CD4-positive, alpha-beta T cell treated with Interferon alpha-2 for 1 hour (primary cell): ENCODE measurements at places on chromosomes 5 and 9.

DNA sequence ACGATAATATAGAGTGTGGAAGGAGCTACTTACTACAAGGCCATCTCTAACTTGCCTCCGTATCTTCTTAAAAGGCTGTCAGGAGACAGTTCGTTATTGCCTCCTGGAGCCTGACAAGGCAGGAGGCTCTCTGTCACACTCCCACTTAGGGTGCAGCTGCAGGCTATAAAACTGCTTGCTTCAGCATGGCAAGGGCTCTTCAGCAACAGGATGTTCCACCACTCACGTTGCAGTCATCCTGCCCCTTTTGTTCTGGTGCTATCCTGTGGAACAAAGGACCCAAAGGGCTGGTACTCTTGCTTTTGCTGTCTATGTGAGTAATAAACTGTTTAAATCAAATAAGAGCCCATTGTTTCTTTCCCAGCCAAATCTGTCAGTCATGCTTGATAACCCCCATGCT lies 508.9 kb downstream of the NTRK2 start:
- DNase-seq = no peak

DNA sequence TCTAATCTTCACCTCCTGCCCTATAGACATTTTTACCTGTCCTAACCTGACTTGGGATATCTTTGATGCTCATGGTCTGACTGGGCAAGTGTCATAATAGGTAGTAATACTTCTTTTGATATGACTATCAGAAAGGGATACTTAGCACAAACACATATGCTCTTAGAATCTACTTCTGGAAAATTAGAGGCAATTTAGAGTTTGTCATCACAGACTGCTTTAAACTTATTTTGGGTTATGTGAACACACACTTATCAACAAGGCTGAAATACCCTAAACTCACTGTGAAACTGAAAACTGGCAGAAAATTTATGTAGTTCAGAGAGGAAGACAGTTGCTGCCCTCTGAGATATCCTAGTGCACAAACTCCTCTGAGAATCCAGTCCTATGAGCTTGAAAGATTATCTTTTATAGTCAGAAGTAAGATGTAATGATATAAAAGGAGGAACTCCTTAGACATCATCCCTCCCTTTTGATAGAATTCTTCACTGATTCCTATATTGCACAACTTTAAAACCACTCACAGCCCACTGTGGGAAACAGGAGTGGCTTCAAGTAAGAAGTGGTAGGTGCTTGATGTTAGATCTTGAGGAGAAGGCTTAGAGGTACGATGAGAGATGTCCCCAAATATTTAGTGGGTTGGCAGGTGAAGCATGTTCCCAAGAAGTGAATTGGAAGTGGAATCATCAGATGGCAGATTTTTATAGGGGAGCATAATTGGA lies 273.3 kb downstream of the MAN2A1 start:
- DNase-seq = no peak

GRCh38 chr5:125451622-125452021 lies 705.2 kb upstream of the ZNF608 start:
- no peak for DNase-seq

DNA sequence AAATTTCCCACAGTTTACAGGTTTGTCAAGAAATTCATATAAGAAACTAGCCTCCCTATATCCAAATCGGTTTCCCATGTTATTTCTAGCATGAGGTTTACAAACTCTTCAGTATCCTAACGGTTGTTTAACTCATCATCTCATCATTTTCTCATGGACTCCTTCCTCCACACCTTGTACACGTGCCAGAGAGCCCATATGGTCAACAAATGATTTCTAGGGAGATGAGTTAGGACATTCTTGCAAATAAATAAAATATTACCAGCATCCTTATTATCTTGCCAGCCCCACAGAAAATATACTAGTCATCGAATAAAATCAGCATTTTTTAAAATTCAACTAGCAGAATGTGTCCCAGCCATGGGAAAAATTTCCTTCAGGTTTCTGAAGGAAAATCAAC lies 285.2 kb downstream of the EBF1 start:
- no peak for DNase-seq

DNA sequence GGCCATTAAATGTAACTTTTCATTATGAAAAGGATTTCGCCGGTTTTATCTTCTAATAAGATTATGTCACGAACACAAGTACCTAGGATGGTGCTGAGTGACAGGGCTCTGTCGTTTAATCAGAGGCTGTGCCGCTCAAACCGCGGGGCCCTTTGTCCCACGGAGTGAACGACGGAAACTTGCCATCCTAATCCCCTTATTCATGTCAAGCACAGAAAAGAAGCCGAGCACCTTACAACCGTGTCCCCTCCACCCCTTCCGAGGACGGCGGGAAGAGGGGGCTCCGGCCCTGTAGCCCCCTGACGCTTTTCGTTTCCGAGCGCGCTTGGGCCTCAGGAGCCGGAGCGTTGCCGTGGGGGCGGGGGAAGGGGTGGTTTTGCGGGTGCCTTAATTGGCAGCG lies 11.2 kb downstream of the LMX1B start:
- no peak for DNase-seq

DNA sequence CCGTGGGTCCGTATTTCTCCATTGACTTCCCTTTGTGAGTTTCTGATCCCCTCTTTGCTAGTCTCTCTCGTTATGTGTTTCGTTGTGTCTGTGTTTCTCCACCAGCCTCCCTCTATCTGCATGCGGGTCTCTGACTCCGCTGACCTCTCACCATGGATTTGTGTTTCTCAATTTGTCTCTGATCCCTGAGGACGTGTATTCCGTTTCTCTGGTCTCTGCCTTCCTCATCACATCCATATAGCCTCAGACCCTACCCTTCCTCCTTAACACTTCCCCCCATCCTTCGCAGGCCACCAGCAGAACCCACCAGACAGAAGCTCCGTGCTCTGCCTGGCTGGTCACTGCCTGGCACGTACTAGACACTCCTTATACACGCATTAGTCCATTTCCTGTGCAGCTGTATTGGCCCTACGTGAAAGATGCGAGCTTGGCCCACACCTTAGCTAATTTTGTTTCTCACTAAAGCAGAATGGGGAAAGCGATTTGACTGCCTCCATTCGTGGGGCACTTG lies 631 bp downstream of the B4GALT7 start:
- no peak for DNase-seq

DNA sequence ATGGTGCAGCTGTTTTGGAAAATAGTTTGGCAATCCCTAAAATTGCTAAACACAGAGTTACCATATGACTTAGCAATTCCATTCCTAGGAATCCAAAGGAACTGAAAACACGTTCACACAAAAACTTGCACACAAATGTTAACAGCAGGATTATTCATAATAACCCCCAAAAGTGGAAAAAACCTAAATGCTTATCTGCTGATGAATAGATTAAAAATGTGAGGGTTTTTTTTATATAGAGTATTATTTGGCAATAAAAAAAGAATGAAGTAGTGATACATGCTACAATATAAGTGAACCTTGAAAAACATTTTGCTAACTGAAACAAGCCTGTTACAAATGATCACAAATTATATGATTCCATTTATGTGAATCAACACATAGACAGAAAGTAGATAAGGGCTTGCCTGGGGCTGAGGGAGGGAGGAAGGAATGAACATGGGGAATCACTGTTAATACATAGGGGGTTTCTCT lies 45.1 kb upstream of the TRIO start:
- DNase-seq = no peak

DNA sequence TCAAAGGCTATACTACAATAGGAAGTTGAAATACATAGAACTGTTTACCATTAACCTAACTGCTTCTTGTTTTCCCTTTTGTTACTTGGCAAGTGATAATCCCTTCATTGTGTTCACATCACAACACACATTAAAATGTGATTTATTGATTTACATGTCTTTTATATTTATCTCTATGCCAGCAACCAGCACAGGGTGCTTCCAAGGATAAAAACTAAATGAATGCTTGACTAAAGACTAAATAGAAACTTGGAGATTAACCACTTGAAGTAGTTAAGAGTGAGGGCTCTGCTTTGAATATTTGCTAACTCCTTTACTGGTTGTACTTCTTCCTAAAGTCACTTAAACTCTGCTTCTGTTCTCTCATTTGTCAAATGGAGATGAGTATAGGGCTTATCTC lies 1730.6 kb downstream of the EFNA5 start:
- DNase-seq = no peak

DNA sequence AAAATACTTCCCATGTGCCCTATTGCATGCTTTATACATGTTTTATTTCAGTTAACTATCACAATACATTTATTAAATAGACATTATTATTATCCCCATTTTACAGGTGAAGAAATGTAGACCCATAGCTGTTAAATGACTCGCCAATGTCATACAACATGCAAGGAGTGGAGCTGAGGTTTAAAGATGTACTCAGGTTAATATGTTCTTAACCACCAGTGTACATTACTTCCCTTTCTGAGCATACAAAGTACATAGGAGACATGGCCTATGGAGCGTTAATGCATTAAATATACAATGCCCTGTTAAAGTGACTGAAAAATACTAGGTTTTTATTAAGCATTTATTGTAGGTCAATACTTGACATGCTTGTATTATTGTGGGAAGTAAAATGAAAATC lies 407.0 kb downstream of the PDE4D start:
- DNase-seq = no peak

- DNase-seq = no peak
Observed at GRCh38 chr9:83220730-83221129, 157.8 kb upstream of the RASEF start.

DNA sequence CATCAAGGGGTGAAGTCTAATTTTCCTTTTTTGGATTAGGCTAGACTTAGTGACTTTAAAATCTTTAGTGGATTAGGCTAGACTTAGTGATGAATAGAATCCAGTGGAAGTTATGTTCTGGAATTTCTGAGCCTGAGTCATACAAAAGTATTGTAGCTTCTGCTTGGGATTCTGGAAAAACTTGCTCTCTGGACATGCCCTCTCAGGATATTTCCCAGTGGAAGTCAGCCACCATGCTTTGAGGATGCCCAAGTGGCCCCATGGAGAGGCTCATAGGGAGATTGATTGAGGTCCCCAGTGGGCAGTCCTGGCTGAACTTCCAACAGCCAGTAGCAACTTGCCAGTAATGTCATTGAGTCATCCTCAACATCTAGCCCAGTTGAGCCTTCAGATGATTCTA lies 112.4 kb upstream of the PRLR start:
- DNase-seq = no peak

- DNase-seq = no peak
Observed at GRCh38 chr5:88824892-88825583, 57.9 kb downstream of the MEF2C start.

GRCh38 chr9:135632841-135633240 lies 6.5 kb downstream of the GLT6D1 start:
- DNase-seq = no peak

- DNase-seq = no peak
Observed at GRCh38 chr9:74120470-74120869, 376.7 kb upstream of the RORB start.

DNA sequence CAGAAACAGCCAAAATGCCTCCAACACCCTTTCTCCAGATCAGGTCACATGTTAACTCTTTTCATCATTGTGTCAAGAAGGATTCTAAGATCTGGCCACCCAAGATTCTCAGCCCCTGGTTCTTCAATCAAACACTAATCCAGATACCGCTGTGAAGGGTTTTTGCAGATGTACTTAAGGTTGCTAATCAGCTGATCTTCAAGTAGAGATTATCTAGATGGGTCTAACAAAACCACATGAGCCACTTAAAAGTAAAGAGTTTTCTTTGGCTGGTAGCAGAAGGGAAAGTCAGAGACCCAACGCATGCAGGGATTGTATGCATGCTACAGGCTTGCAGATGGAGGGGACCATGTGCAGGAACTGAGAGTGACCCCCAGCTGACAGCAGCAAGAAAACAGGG lies 267.9 kb downstream of the CDK5RAP2 start:
- no peak for DNase-seq

GRCh38 chr9:135983208-135984071 lies 22.3 kb upstream of the UBAC1 start:
- no peak for DNase-seq

DNA sequence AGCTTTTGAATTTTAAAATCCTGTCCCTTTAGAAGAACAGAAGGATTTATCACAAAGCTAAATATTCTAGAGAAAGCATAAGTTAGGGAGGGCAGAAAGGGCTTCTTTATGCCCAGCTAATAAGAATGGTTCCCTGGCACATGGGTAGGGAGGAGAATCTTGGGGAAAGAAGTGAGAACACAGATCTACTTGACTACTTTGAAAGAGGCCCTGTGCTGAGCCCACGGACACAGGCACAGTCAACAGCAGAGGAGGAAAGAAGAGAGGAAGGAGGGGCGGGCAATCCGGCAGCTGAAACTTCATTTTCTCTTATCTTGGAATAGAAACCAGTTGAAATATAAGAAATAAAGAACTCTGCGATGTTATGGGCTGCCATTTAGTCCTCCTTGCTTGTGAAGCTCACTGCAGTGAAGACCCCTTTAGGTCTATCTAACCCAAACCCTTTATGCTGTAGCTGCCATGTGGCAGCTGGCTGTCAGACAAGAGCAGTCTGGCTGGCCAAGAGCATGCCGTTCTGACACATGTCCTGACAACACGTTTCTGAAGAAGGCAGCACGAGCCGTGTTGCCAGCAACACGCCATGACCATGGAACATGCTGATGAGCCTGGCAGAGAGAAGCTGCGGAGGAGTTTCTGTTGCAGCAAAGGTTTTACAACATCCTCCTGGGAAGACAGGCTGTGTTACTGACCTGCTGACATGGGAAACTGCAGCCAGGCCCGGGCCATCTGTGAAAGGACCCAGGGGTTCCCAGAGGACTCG lies 34.2 kb downstream of the ABLIM3 start:
- DNase-seq = no peak

- DNase-seq = no peak
Observed at GRCh38 chr9:88414298-88414697, 26.1 kb downstream of the SPIN1 start.
